ENCODE measurements at places on chromosomes 11 and 22.

- DNase-seq: no peak
Observed at GRCh38 chr22:49391436-49391835, 436.2 kb downstream of the BRD1 start.

- peak; percentile 17 for DNase-seq
Observed at GRCh38 chr11:135027461-135027860, 615.4 kb upstream of the B3GAT1 start.

DNA sequence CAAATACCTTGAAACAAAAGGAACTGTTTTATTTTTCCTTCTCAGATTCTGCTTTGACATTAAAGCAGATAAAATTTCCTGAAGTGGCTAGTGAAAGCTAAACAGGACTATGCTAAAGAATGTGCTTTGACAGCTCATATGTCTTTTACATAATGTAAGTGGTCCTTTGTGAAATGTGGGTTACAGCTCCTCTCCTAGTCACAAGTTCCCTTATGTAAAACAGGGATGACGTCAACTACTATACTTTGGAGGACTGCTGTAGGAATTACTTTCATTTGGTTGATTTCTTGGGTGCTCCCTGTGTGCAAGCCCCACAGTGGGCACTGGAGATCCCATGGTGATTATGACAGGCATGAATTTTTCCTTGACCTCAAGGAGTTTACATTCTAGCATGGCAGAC lies 216.6 kb upstream of the NARS2 start:
- DNase-seq: no peak

- no peak for DNase-seq
Observed at GRCh38 chr11:120830085-120830620, 193.7 kb upstream of the TBCEL start.

- no peak for DNase-seq
Observed at GRCh38 chr22:22908495-22908861, 20.9 kb downstream of the IGLL5 start.

GRCh38 chr11:113579292-113579940 lies 104.2 kb upstream of the DRD2 start:
- DNase-seq: no peak

DNA sequence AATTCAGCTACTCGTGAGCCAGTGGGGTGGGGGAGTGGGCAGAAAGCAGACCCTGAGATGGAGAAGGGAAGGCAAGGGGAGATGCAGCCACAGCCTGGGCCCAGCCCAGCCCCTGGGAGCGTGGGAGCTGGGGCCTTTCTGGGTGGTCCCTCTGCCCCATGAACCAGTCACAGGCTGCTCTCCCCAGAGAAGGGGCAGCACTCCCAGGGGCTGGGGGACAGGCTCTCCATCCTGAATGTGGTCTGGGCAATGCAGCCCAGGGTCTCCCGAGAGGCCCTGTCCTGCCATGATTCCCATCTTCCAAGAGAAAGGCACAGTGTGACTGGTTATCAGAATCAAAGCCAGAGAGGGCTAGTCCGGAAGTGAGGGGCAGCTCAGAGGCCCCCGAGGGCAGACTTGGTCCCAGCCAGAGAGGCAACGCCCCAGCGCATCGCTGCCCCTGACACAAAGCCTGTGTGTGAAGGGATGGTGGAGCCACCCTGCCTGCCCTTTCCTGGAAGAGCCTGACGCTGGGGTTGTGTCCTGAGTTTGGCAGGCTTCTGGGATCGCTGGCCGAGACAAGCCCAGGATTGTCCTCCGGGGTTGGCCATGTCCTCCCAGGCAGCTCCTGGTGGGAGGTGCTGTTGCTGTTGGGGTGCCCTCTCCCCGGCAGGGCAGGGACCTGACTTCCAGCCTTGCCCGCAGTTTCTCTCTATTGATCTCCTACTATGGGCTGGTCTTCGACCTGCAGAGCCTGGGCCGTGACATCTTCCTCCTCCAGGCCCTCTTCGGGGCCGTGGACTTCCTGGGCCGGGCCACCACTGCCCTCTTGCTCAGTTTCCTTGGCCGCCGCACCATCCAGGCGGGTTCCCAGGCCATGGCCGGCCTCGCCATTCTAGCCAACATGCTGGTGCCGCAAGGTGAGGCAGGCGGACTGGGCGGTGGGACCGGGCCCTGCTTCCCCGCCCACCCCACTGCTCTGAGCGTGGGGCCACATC lies 23.8 kb upstream of the SLC22A12 start:
- DNase-seq: no peak

DNA sequence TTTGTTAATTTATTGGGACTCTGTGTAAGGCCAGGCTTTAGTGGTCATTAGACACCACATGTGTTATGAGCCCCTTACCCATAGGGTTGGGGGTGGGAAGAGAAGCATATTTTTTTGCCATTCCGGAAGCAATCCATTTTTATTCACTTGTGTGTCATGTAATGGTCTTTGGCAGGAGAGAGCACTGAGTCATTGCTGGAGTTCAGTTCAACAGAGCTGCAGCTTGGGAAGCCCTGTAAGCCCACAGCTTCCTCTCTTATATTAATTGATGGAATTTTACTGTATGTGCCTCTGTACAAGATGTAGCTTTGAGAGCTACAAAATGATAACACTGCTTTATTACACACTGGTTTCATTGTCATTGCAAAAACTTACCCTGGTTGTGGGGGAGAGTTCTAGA lies 177.3 kb upstream of the SORL1-AS1 start:
- DNase-seq: peak; percentile 78

DNA sequence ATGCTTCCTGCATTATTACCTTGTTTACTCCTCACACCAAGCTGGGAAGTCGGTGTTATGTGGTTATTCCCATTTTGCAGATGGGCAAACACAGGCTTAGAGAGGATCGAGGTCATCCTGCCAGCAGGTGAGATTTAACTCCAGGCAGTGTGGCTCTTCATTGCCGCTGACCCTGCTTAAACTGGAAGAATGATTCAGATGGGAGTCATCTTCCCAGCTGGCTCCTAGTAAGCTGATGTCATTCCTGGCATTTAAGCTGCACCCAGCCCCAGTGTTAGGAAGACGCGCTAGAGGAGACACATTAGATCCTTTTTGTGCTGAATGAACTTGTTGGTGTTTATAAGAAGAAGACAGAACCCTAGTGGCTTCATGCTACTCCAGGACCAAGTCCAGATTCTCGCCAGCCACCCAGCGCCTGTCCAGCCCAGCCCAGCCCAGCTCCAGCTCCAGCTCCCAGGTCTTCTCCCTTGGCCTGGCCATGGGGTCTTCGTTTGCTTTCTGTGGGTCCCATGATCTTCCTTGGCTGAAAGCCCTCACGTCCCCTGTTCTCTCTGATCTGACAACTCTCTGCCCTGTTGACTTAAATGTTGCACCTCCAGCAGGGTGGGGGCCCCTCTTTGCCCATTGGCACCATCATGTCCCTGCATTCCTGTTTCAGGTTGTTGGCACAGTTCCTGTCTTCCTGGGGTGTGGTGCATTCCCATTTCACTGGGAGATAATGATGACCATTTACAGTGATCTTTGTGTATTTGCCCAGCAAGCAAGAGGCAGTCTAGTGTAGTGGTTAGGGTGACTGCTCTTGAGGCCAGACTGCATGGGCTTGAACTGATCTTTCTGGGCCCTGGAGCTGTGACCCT lies 13.6 kb downstream of the PARVB start:
- DNase-seq: peak; percentile 93

- DNase-seq: no peak
Observed at GRCh38 chr11:44648109-44648508, 78.7 kb upstream of the TSPAN18 start.

GRCh38 chr11:58024601-58025091 lies 965 bp downstream of the OR9Q1 start:
- peak; percentile 72 for DNase-seq

DNA sequence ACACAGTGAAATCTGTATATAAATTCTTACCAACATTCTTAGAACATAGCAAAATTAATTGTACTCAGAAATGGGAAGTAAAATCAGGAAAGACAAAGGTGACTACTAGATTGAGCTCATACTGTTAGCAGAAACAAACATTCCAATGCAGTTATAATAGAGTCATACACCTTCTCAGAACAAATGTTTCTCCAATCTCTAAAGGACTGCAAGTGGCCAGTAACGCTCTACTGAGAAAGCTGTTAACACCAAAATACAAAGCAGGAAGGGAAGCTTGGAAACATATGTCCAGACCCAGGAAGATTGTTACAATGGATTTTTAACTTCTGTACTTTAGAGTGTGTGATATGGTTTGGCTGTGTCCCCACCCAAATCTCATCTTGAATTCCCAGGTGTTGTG lies 341.5 kb downstream of the LARGE1 start:
- no peak for DNase-seq
